Eye (tissue), 1 donor: ENCODE measurements at places on chromosomes 16 and 17.

DNA sequence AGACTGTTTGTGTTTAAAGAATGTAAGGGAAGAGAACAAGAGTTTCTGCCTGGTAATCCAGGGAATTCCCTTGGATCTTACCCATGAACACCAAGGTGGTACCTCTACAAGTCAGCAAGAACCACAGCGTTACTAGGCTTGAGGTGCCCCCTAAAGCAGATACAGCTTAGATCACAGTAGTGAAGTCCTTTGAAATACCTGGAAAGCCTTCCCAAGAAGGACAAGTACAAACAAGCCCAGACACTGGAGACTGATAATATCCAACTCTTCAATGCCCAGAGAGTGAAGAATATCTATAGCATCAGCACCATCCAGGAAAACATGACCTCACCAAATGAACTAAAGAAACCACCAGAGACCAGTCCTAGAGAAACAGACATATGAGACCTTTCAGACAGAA, 3.8 kb upstream of the APPBP2 start:
- no peak for DNase-seq

- DNase-seq = peak; percentile 71
Measured at GRCh38 chr16:66324815-66325515, 41.5 kb upstream of the CDH5 start.

DNA sequence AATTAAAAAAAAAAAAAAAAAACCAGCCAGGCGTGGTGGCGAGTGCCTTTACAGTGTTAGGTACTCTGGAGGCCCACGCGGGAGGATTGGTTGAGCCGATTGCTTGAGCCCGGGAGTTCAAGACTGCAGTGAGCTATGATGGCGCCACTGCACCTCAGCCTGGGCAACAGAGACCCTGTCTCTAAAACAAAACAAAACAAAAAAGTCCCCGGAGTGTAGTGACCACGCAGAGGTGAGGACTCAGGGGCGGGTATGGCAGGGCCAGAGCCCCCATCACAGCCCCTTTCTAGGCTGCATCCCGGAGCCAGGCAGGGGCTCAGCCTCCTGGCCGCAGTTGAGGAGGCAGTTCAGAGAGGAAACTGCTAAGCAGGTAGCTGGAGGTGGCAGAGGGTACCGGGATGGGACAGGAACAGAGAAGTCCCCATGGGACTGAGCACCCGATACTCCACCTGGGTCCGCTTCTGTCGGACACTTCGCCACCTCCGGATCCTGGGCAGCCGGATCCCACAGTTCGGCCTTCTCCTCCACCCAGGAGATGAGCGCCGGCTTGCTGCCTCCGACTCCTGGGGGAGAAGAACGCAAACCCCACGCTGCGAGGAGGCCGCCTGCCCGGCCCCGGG, 800 bp downstream of the ZNF747 start:
- DNase-seq = peak; percentile 22

- peak; percentile 87 for DNase-seq
Measured at GRCh38 chr16:28572696-28573510, 19.2 kb downstream of the SGF29 start.

- DNase-seq = no peak
Measured at GRCh38 chr16:77070683-77071082, 120.3 kb upstream of the MON1B start.

GRCh38 chr17:52892334-52892733, 733.8 kb upstream of the CA10 start:
- DNase-seq = no peak

- DNase-seq = peak; percentile 84
Measured at GRCh38 chr17:42122371-42123303, at the start of gene HSPB9. HSPB9 (plus strand) TSS chr17:42122804; CDS start chr17:42122851, 47 bp downstream.

- no peak for DNase-seq
Measured at GRCh38 chr16:15900901-15901500, 12.6 kb upstream of the CEP20 start.

DNA sequence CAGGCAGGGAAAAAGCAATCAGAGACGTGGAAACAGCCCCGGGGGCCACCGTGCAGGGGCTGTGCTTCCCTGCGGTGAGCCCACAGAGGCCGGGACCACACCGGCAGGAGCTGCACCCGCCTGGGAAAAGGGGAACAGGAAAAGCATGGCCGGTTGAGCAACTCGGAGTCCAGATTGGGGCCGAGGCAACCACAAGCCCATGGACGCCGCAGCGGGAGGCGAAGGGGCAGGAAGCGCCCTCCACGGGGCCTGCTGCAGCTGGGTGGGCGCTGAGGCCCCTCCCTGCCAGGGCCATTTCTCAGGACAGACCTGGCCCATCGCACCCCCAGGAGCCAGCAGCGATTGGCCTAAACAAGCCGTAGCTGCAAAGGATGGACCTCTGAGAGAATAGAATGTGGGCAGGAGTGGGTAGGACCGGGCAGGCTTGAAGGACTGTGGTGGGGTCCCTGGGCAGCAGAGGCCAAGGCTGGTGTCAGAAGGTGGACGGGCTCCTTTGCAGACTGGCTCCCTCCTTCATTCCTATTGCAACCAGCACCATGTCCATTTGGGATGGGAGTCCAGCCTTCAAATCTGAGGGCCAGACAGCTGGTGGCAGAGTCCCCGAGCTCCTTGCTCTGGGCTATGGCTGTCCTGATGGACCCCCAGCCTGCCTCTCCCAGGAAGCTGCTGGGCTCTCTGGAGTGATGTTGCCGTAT, 30.4 kb downstream of the COX4I1 start:
- DNase-seq = no peak

DNA sequence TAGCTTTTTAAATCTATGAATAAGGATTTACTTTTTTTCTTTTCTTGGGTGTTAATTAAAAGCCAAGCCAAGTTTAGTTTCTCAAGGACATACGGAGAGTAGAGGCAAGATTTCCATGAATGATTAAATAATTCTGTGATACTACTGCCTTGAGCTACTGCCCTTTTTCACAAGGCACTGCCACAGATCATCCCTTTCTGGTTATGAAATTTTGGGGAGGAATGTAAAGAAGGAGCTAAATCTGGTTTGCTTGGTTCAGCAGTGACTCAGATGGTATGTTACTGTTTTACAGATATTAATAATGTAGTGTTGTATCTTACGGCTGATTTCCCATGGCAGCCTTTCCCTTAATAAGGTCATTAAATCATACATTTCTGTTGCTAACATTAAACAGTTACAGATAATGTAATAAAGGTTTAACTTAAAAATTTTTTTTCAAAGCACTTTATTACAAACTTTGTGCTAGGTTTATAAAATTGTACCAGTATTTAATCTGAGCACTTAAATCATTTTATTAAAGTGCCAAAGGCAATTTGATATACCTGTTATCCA, 2.6 kb downstream of the WSB1 start:
- DNase-seq = peak; percentile 40

DNA sequence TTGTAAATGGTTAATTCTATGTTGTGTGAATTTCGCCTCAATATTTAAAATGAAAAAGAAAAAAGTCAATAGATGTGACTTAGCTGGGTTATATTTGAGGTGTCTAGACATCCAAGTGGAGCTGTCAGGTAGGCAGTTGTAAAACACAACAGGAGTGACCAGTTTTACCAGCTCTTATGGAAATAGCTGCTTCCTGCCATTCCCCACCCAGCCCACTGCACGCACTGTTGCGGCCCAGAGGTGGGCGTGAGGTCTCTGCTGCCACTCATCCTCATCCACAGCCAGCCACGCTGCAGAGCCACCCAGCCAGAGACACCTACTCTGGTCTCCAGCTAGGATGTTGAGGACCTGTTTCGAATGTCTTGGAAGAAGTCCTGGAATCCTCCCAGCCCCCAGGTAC, 3.4 kb upstream of the CARD14 start:
- no peak for DNase-seq

DNA sequence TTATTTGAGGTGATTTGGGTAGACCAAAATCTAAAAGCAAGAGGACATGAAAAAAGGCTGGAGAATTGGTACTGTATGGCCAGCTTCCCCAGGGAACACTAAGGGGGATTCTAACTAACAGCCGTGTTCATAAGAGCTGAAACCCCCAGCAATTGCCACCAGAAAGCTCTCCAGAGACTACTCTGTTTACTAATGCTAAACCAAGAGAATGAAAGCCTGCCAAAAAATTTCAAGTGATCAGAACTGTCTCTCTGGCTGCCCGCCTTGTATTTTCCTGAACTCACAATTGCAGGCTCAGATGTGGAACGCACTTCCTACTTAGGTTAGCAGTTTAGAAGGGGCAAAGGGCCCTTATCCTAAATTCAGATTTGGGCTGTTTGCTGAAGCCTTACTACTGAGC, 24.1 kb downstream of the MYH10 start:
- DNase-seq = peak; percentile 55

- no peak for DNase-seq
Measured at GRCh38 chr16:81163671-81164070, 67.5 kb upstream of the GCSH start.

DNA sequence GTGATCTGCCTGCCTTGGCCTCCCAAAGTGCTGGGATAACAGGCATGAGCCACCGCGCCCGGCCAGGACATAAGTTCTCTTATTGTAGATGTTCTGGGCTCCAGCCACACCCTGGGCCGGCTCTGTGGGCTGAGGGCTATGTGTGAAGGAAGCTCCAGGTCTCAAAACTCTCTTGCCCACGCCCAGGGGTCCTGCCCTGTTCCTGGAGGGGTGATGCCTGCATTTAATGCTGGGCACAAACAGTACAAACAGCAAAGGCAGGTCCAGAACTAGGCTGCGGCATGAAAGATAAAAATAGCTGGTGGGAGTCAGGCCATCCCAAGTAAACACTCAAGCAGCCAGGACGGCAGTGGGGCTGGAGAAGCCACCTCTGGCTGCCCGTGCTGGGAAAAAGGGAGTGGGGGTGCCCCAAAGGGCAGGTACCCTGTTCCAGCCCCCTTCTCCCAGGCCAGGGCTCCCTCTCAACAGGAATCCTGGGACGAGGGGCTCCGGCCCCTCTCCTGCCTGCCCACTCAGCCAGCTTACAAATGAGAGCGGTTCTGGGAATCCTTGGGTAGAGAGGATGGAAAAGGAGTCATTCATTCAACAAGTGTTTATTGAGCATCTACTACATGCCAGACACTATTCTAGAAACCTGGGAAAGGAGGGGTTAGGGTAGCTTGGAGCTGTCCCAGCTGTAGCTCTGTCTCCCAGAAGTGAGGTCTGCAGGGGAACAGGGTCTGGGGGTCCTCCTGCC, 4.6 kb downstream of the TRIM47 start:
- DNase-seq = no peak

DNA sequence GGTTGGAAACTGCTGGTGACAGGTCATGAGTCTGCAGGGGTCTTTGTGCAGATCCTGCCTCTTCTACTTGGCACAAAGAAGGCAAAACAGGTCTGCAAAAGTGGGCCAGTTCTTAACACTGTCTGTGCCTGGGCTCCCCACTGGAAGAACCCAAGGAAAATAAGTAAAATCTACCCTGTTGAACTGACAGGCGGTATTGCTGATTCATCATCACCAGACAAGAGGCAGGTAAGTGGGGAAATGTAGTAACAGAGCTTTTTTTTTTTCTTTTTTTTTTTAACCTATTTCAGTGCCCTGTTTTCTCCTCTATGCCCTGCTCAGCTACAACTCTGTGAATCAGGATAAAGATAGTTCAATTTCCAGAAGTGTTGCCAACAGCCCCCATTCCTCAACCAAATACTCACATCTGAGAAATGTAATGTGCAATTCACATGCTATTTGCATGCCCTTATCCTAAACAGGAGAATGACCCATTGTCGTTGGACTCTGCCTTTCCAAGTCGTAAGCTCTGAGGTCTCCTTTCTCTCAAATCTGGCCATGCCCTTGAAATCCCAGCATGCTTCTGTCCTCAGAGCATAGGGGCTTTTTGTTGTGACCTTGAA, 237.0 kb downstream of the SOX9 start:
- DNase-seq = no peak

- DNase-seq = peak; percentile 54
Measured at GRCh38 chr17:46978489-46979146, 435 bp downstream of the RPRML start.

- DNase-seq = peak; percentile 83
Measured at GRCh38 chr17:6713130-6713917, at the start of gene SLC13A5. SLC13A5 (minus strand) TSS chr17:6713369; CDS start chr17:6713333, 36 bp downstream.

GRCh38 chr17:68298601-68299000, 7.3 kb downstream of the ARSG start:
- no peak for DNase-seq

DNA sequence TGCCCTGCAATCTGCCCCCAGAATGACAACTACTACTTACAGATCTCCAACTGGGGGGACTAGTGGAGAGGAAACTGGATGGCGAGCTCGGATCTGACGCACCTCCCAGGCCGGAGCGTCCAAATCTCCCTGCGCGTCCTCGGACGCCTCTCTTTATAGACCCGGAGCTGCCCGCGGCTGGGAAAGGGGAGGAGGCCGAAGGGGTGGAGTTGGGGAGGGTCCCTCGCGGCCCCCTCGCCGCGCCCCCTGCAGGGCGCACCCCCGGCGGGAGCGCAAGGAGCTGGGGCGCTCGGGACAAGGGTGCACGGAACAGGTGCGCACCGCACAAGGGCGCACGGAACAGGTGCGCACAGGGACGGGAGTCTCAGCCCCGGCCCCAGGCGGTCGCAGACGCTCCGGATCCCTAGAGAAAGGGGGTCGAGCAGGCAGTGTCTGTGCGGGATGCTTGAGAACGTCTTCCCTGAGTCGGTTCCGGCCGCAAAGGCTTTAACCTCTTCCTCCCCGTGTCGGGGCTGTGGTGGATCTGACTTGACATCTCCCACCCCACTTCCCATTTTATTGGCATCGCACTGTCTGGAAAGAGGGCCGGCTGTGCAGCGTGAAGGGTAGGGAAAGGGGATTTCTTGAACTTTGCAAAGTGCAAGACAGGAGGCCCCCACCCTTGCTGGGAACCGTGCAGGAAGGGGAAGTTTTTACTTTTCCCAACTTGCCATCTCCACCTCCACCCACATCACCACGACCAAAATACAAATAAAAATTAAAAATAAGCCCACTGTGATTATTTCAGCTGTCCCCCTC, at the start of gene MYH11:
TSS of gene MYH11 (minus strand) at position 128 of the 798 bp plus-strand sequence. CDS start 18,776 bp downstream, outside the sequence.
- peak; percentile 35 for DNase-seq

DNA sequence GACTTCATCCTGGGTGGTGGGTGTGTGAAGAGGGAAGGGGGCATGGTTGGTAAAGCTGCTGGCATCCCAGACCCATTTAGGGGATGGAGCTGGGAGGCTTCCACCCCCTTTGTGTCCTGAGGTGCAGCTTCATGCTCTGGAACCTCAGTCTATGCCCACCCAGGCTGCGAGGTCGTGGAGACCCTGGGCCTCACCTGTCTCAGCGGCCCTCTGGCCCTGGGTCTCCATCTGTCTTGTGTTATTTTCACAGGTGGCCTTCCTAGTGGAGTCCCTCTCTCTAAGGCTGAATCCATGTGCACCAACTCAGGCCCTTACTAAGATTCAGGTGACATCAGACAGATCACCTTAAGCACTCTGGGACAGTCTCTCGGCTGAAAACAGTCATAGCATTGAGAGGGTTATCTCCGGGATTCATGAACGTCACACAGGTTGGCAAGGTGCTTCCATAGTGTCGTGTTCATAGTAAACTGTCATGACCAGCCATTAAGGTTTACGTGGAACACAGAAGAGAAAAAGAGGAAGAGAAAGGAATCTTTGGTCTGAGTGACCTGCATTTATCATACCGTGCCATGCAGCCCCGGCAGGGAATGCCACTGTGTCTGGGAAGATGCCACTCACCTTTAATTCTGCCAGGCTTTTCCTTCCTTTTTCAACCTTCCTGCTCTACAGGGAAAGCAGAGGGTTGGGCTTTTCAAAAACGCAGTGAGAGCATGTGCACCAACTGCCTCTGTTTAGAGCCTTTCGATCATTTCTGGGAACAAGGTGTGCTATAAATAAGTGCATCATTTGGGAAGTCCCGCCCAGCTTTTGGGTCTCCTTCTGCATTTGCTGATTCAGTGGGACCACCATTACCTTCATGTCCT, 4.5 kb upstream of the FOXL1 start:
- DNase-seq = no peak

- no peak for DNase-seq
Measured at GRCh38 chr16:29182501-29182900, 197.6 kb downstream of the LAT start.
